Natural killer cell treated with Interleukin-12 subunit alpha and Interleukin-12 subunit beta and Interleukin-15 and Interleukin-18, amount 100 ng/mL, for 72 hours (primary cell): ENCODE measurements at places on chromosomes 3 and 15. TPM values are rescaled to one million over a fixed set of nuclear protein-coding genes. Genes with fewer than 3 reads are reported as not detected.

The HTR3E gene
- total RNA-seq, result not detected

GRCh38 chr3:100098784-100099070, 15.6 kb downstream of the FILIP1L start:
- no peak for DNase-seq

DNA sequence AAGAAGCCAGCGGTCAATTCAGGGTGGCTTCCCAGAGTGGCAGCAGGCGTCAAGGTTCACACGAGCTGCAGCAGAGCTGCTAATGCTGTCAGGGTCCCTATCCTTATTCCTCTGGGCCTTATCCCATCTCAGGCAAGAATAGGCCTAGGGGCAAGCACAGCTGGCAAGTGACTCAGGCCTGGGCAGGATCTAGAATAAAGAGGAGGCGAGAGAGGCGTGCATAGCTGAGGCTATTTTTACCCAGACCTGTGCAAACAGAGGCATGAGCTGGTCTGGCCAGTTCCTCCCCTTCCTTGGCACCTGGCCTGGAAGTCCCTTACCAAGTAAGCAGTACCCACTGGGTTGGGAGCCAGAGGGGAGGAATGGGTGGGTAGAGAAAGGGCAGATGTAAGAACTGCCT, 12.2 kb upstream of the VIPR1 start:
- DNase-seq, result no peak

The SKOR1 gene
- total RNA-seq, result 0.42 TPM

GRCh38 chr3:107523539-107524325, 970 bp downstream of the BBX start:
- peak; percentile 66 for DNase-seq

The KBTBD8 gene
- 16.0 TPM for total RNA-seq

The TPRG1 gene
- total RNA-seq, result 5.0 TPM

DNA sequence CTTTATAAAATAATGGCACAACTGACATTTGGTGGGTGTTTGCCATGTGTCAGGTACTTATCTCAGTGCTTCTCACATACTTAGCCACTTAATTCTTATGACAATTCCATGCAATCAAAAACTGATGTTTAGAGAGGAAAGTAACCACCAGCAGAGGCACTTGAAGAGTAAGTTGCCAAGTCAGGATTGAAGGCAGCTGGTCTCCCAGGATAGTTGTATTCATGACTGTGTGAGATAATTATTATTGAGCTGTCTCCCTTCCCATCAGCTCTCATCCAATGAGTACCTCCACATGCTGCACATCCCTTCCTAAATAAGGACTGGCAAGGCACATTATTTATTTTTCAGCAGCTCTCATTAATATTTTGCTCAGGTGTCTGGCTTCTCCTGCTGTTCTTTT, 4.8 kb downstream of the VEPH1 start:
- DNase-seq, result no peak

DNA sequence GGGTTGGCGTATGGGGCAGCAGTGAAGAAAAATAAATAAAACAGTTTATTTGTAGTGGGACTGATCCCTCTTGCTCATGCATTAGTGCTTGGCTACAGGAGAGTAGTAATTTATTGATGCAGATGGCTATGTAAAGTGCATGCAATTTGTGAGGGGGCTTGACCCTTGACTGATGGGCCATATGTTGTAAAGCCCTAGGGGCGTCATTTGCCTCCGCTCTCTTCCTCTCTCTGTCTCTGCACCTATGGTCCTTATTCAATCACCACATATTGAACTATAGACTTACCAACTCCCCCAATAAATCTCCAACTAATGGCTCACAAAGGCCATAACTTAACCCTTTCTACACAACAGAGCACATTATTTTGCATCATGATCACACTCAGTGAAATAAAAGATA, 227.7 kb downstream of the ROBO2 start:
- DNase-seq, result no peak
